Stimulated activated memory B cell treated with anti-CD40 and anti-IgM and Interleukin-4, amounts not matched to agents 10 μg/mL and 1 μg/mL and 100 μg/mL, for 72 hours (primary cell): ENCODE measurements at places on chromosomes 7 and 10.

DNA sequence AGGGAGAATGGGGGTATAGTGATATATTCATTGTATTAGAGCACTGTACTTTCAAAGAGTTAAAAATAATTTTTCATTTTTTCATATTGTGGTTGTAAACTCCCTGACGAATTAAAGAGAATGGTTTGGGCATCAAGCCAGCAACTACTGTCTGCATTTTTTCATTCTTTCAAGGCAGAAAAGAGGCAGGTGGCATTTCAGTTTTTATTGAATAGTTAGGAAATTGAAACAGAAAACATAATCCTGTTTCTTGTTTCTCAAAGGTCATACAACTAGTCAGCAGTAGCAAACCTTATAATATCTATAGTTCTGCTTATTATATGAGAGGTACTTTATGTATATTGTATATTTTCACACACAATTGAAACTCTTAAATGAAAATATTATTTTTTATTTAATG, 303.9 kb upstream of the KCND2 start:
- ATAC-seq: no peak

GRCh38 chr10:109412353-109412752, 511.0 kb downstream of the XPNPEP1 start:
- no peak for ATAC-seq

DNA sequence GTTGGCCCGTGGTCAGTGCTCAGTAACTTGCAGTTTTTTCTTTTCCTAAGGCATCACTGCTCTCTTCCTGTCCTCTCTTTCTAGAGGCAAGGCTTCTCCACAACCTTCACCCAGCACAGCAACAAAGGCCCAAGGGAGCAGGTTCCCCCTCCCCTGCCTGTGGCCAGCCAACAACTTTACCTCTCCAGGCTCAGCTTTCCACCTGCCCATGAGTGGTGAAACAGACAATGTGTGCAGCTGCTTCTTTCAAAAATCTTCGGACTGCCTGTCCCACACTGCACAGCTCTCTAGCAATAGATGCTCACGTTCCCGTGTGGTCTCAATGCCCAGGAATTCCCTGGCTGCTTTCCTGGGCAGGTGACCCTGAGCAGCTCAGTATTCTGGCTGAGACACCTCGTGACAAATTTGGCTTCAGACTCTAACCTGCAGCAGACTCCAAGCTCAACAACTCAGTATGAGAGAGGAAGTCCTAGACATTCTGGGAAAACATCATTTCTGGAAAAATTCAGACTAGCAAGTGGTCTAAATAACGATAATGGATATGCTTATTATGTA, 28.9 kb upstream of the TMEM72 start:
- no peak for ATAC-seq

- ATAC-seq: no peak
Observed at GRCh38 chr7:131529179-131529578, 27.2 kb downstream of the PODXL start.

DNA sequence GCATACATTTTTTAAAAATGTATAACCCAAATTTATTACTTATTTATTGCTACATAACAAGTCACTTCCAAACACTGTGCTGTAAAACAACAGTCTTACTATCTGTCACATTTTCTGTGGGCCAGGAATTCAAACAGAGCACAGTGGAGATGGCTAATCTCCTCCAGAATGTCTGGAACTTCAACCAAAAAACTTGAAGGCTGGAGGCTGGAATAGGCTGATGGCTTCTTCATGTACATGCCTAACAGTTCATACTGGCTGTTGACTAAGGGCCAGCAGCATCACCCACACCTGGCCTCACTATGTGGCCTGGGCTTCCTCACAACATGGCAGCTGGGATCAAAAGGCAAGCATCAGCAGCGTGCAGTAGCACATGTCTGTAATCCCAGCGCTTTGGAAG, 92.4 kb upstream of the KMT2E start:
- no peak for ATAC-seq

- ATAC-seq: no peak
Observed at GRCh38 chr7:121994625-121995410, 121.9 kb downstream of the PTPRZ1 start.

- peak; percentile 4 for ATAC-seq
Observed at GRCh38 chr7:132655131-132655727, 79.0 kb upstream of the PLXNA4 start.

DNA sequence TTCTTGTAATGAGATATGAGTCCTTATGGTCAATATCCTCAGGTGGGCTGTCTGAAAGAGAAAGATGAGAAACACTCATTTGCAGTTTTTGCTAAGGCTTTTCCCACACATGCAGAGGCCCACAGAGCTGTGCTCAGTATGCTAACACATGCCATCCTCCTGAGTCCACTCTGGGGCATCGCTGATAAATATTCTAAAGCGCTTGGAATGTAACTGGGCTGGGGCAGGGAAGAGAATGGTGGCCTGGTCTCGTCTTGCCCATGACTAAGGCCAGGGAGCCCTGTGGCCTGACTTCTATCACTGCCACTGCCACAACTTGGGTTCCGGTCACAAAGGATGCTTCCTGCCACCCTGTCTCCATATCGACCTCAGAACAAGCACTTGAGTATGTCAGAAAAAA, 199.7 kb upstream of the FRMD4A start:
- no peak for ATAC-seq
